ENCODE measurements at places on chromosomes 16 and 17.

- DNase-seq, result no peak
These were observed 20.5 kb downstream of the USP36 start for GRCh38 chr17:78819806-78820792.

GRCh38 chr17:77254951-77255825 is 114.4 kb downstream of the SEC14L1 start:
- peak; percentile 62 for DNase-seq

DNA sequence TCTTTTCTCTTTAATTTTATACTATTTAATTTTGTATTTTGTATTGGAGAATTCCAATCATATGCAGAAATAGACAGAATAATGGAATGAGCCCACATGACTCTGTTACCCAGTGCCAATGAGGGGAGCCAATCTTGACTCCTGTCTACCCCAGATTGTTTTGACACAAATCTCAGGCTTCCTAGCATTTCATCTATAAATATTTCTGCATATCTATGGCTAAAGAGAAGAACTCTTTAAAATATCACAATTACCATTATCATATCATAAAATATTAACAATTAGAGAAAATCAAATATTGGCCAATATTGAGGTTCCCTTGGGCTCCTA is 23.7 kb downstream of the ATP2C2 start:
- no peak for DNase-seq

DNA sequence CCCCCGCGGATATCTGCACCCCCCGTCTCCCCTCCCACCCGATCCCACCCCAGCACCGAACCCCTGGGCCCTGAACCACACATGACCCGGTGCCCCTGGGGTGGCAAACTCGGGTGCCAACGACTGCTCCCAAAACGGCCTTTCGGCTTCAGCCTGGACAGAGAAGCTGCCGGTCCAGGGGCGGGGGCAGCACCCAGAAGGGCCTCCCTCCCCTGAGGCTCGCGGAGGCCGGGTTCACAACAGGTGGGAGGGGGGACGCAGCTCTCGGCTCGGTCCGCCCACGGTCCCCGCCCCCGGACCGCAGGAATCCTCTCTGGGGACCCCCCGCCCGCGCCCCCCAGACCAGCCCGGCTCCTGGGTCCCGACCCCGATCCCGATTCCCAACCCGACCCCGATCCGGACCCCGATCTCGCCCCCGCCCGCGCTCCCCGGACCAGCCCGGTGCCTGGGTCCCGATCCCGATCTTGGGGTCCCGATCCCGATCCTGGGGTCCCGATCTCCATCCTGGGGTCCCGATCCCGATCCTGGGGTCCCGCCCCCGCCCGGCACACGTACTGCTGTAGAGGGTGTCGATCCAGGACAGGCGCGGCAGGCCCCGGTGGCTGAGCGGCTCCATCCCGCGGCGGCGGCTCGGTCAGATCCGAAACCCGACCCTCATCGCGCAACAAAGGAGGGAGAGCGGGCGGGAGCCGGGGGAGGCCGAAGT is 516 bp downstream of the ABR start:
- no peak for DNase-seq

- DNase-seq, result no peak
These were observed 88.5 kb downstream of the ZFHX3 start for GRCh38 chr16:72959301-72959996.

DNA sequence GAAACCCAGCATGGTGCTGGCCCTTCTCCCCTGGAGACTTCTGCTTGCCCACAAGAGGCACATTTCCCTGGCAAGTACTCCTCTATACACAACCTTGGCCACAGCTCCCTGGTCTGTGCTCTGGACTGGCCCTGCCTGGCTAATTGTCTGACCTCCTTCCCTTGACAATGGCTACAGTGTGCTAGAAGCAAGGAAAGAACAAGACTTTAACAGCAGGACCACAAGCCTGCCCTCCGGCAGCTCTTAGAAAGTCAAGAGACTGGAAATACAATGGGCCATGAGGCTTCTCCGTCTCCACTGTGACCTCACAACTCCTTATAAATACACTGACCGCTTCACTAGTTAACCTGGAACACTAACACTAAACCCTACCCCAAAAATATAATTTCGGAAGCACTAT is 36.7 kb downstream of the LIG3 start:
- DNase-seq, result no peak

- no peak for DNase-seq
These were observed 6.2 kb downstream of the SLC9A5 start for GRCh38 chr16:67254801-67255552.

GRCh38 chr17:82823004-82823403 is 16.8 kb downstream of the ZNF750 start:
- no peak for DNase-seq

DNA sequence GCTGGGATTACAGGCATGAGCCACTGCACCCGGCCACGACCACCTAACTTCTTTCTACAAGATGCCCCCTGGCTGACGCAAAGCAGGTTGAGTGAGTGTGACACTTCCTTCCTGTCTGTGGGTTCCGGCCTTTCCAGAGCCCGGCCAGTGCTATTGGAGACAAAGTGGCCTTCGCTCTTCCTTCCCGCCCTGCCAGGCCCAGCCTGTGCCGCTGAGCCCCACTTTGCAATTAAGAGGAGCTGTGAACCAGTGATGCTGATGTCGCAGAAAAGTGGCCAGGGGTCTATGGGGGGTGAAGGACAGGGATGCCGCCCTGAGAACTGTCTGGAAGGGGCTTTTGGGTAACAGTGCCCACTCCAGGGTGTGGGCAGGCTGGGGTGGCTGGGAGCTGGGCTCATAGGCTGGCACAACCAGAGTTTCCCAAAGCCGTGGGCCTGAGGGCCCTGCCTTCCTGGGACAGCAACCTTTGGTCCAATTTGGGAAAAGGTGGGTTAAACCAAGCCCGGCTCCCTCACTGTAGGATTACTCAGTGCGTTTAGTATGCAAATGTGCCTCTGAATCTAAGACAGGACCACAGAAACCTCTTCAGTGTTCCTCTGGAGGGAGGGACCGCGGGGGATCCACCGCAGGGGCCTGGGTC is 174.9 kb downstream of the SEC14L1 start:
- no peak for DNase-seq

Data from fibroblast of skin of abdomen (primary cell).